ENCODE measurements at places on chromosomes 5 and 9.
A peak's percentile ranks its signal among the peaks of the same experiment; 100 is the strongest.

- DNase-seq = peak; percentile 29
These were observed 15.8 kb downstream of the PSMB7 start for GRCh38 chr9:124399323-124399967.

DNA sequence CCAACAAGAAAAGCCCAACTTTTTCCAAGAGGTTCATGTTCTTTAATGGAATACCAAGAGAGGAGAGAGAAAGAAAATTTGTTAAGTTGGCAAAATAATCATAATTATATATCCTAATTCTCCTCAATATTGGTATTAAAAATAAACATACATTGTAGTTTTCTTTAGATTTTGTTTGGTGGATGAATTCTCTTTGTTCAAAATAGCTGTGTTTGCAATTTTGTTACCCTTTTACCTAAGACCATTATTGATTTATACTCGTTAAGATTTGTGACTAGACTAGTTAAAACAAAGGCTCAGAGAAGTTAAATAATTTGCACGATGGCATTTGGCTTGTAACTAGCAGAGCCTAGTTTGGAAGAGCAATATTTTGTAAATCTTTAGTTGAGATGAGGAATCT is 9.7 kb downstream of the LRRC19 start:
- DNase-seq = no peak

DNA sequence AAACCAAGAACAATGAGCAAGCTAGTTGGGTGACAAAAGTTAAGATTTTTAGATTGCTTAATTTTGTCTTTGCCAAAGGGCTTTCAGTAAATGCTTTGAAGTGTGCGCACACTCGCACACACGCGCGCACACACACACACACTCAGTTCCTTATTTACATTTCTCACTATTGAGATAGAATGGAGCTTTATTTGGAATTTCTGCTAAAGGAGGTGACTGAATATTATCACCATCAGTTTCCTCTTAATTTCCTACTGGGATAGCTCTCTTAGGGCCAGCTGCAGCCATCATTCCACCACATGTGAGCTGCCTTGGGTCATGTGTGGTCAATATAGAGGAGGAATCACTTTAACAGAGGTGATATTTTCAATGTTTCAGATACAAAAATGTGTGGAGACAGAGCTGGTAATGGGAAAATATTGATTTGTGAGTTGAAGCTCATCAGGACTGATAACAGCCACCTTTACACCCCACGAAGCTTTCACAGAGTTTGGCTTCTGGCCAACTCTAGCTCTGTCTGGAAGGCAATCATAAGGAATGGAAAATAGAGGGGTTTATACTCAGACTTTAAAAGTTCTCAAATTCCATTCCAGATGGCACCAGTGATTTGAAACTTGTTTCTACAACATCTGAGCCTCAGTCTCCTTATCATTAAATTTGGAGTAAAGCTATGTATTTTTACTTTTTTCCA is 99.9 kb downstream of the MACIR start:
- no peak for DNase-seq

GRCh38 chr5:54705994-54706653 is 188.6 kb downstream of the SNX18 start:
- no peak for DNase-seq

DNA sequence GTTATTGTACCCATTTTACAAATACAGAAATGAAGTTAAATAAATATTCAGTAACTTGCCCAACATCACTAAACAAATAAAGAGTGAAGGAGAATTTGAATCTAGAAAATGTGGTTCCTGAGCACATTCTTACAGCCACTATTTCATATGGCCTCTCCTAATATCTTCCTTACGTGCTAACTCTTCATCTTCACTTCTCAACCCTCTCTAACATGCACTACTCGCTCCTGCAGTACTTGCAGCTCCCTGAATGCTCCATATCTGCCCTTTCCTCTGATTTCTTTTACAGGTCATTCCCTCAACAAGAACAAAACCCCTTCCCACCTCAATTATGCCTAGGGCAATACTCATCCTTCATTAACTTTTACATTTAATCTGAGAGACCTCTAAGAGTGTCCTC is 711.5 kb downstream of the CETN3 start:
- DNase-seq = no peak

GRCh38 chr5:119397518-119398380 is 41.9 kb downstream of the TNFAIP8 start:
- no peak for DNase-seq

DNA sequence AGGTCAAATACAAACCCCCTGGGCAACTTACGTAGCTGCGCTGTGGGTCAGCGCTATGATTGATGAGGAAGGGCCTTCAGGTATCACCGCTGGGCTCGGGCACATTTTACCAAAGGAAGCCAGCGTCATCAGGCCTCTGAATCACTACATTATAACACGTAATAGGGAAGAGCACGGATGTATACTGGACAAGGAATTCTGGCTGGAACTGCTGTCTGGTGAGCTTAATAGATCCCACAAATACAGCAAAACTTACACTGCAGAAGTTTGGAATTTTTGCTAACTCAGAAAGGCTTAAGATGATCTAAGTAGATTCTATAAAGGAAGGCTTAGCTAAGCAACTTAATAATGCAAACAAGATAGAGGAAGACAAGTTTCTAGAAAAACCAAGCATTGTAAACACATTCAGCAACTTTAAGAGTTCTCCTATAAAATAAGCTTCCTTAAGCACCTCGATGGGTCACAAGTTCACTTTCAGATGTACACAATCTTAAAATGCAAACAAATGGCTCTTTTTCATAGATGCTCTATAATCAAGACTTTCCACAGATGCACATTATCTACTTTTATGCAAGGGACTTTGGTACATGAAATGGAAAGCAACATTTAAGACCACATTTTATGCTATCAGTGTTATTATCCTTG is 360.1 kb upstream of the PANK3 start:
- DNase-seq = no peak

GRCh38 chr9:129432297-129433154 is 188.4 kb downstream of the C9orf50 start:
- no peak for DNase-seq

DNA sequence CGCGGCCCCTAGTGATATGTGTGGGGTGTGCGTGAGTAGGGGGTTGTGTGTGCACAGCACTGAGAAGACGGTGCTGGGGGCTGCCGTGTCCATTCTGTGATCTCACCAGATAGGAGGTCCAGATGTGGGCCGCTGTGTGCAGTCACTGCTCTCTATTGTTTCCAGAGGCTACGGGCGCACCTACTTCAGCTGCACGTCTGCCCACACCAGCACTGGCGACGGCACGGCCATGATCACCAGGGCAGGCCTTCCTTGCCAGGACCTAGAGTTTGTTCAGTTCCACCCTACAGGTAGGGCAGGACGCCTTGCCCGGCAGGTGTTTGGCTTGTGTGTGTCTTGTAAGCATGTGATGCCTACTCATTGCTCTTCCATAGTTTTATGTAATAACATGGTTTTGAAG is 12.6 kb downstream of the SDHA start:
- DNase-seq = no peak

DNA sequence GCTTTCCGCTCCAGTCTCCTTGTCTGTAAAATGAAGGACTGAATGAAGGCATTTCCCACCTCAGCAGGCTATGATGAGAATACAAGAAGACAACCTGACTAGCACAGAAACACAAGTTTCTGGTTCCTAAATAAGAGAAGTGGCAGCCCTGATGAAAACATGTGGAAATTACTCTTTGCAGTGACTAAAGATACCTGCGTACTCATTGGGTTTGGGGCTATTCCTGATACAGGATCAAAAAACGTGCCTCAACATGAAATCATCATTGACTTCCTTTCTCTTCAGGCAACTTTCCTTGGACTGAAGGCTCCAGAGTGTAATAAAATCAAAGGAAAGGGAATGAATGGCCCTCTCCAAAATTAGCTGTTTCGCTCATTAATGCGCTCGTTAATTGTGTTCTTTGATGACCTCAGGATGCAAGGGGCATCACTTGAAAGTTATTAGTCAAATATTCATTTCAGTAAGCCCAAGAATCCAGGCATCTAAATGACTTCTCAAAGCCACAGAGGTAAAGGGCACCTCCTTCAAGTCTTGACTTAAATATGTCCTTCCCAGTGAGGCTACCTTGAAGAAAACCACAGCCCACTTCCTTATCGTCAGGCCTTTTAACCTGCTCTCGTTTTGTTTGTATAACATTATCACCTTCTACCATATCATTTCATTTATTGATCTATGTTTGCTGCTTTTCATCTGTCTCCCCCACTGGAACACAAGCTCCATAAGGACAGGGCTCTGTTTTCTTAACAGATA is 68.9 kb downstream of the RASEF start:
- no peak for DNase-seq

GRCh38 chr9:83792746-83793145 is 24.8 kb downstream of the GKAP1 start:
- no peak for DNase-seq

GRCh38 chr5:33848554-33848953 is 43.2 kb downstream of the ADAMTS12 start:
- DNase-seq = no peak

GRCh38 chr9:111232997-111233790 is 96.8 kb downstream of the OR2K2 start:
- DNase-seq = no peak

DNA sequence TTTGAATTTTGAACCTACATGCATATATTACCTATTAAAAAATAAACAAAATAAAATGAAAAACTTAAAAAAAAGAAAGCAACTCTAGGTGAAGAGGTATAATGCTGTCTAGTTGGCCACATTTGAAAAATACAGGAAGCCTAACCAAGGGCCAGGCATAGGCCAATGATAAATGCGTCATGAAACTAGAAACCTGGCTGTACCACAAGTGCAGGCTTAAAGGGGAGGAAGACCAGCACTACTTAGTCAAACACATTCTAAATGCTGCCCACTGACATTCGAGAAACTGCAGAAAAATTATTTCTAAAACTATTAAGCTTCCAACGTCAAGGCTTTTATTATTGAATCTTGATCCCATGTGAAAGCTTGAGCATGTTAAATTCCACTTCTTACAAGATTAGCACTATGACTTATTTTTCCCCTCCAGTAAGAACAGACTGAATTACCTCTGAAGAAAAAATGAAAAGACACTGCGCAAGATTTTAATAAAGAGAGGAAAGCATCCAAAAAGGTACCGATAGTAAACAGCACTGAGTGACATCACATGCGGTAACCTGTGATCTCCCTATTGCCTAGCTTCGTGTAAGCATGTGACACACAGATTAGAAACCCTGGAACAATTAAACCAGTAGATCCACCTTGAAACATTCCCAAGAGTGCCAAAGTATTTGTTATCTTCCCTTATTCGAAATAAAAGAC is 16.2 kb downstream of the CDC14B start:
- DNase-seq = no peak

DNA sequence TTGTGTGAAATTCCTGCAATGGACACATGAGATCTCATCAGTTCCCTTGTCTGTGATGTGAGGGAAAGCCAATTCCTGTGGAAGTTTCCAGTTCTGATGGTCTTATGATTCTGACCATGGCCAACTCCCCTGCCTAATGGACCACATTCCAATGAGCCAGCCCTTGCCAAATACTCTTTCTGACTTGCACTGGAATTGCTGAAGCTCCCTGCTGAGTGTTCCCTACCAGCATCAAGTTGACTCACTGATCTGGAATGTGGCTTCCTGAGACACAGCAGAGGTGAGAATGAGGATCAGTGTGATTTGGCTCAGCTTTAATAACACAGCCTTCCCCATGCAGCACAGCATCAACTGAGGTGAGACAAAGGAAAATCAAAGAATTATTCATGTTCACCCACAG is 427.8 kb downstream of the KDM4C start:
- DNase-seq = no peak

DNA sequence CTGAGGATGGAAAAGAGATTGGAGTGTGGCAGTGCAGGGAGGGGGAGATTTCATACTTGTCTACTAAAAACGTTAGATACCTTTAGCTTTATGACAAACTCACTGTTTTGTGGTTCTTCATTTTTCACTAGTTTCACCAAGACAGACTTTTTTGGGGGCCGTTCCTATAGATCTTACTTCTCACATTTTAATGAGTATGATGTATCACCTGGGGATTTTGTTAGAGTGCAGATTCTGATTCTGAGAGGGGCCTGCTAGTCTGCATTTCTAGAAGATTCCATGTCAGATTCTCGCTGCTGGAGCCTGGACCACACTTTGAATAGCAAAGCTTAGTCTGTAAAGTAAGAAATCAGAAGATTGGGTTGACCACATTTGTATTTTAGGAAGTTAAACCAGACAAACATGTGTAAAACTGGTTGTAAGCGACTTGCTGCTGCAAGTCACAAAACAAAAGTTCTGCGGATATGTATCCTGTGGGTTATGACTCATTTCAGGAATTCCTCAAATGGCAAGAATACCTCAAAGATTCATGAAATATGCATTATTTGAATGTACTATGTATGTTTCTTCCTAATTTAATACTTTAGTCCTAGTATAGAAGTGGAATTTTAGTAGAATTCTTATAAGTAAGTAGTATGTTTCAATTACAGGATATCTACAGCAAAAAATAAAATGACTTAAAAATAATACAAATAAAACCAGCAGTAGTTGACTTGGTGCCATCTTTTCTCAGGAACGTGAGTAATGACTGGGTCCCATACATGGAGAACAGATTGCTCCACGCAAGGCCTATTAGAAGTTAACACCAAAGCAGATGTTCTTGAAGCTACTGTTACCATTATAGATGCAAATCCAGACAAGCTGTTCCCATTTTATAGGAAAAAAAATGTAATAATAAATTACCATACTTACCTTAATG is 27.8 kb downstream of the NFIL3 start:
- no peak for DNase-seq

GRCh38 chr9:87324613-87325194 is 173.0 kb upstream of the DAPK1 start:
- no peak for DNase-seq

DNA sequence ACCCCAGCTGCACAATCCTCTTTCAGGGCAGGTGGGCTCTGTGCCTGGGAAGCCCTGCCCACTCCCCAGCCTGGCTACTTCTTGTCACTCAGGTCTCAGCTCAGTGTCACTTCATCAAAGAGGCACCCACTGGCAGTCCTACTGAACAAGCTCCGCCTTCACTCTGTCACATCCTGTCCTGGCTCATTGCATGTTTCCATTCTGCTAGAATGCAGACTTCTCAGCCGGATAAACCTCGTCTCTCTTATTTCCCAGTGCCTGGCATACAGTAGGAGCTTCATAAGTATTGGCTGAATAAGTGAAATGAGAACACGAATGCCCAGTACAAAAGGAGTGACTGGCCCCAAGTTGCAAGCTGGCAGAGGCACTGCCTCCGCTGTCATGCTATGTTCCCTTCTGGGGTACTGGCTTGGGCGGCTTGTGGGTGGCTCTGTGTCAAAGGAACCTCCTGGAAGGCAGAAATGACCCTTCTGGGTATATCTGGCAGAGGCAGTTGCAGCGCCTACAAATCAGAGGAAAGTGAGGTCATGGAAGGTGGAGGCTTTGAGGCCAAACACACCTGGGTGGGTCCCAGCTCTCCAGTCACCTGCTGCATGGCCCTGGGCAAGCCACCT is 98.3 kb upstream of the PHYKPL start:
- DNase-seq = no peak

- no peak for DNase-seq
These were observed 7.5 kb upstream of the ERAP2 start for GRCh38 chr5:96868603-96869371.

- DNase-seq = no peak
These were observed 55.7 kb downstream of the ALDH1A1 start for GRCh38 chr9:72897069-72897649.

Measured in glutamatergic neuron (in vitro differentiated cells).